Activated T-cell treated with anti-CD3 and anti-CD28 coated beads for 48 hours (primary cell): ENCODE measurements at places on chromosomes 7 and 10.

GRCh38 chr7:1924258-1924817, 254.3 kb downstream of the ELFN1 start:
- DNase-seq: no peak

DNA sequence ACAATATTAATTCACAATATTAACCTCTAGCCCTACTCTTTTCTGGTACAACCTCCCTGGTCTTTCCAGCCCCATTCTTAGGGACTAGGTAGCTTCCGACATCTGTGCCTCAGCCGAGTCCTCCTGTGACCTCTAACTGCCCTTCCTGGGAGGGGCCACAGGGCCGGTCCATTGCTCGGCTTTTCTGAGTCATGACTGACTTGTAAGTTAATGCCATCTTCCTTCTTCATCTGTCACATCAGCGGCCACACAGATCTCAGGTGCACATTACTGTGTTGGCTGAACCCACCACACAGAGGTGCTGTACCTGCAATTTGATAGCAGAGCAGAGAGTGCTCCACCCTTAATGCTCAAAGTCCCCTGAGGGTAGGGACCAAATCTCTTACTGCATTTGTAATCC, 4.1 kb upstream of the CPA4 start:
- DNase-seq: no peak

DNA sequence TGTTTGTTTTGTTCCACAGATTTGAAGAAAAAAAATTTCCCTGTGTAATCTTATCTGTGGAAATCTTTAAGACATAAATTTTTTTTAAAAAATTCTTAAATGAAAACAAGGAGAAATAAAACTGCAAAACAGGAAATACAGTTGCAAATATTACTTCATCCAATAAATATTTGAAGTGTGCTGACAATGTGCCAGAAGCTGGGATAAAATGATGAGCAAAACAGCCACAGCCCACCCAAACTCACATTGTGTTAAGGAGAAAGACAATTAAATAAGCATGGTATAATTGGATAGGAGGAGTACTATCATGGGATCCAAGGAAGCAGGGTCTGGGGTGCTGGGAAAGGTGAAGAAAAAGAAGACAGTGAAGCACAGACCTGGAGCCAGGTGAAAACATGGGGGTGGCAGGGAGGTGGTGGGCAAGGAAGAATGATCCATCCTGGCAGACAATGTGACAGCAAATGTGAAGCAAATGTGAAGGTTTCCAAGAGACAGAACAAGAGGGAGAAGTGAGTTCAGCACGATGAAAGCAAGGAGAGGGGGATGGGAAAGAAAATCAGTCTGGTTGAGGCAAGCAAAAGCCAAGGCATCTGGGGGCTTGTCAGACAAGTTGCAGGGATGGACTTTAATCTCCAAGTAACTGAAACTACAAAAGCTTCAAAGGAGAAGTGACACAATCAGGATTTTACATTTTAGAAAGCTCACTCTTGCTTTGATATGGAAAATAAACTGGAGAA, 135.9 kb downstream of the HIBADH start:
- DNase-seq: no peak

DNA sequence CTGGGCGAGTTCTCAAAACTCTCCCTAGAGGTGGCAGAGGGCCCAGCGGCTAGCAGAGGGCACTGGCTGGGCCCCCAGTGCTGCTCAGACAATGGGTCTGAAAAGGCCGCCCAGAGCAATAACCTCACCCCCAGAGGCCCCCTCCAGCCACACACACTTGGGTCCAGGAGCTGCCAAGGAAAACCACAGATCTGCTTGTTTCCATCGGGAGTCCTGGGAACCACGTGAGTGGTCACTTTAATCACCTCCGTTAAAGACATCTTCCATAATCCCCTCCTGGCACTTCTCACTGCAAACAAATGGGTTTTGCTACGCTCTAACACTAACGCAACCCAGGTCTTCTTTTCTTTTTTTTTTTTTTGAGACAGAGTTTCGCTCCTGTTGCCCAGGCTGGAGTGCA, 30.0 kb downstream of the NUDT1 start:
- no peak for DNase-seq

DNA sequence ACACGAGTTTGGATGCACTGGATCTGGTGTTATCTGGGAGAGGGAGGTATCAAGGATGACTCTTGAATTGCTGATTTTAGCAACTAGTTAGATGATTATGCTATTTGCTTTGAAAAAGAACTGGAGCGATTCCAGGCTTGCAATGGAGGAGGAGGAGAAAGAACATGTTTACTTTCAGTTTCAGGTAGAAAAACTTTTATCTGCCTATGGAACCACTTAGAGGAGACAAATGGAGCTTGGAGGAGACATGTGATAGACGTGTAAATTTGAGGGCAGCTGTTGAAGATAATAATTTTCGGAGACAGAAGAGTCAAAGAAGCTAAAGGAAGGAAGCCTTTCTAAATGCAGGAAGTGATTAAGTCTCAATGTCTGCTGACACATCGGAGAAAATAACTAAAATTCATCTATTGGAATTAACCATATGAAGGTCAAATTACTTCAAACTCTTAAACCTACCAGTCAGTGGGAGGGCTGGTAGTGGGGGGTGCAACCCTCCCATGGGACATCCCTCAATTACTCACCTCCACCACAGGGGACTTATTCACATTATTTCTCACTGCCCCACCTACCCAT, 56.4 kb upstream of the GNAI1 start:
- peak; percentile 12 for DNase-seq

- DNase-seq: no peak
Measured at GRCh38 chr7:130887957-130888371, 154.0 kb upstream of the KLF14 start.

GRCh38 chr10:132397671-132398565, 918 bp downstream of the PWWP2B start:
- peak; percentile 38 for DNase-seq

GRCh38 chr7:88224601-88225275, 4.9 kb upstream of the SRI start:
- DNase-seq: no peak

DNA sequence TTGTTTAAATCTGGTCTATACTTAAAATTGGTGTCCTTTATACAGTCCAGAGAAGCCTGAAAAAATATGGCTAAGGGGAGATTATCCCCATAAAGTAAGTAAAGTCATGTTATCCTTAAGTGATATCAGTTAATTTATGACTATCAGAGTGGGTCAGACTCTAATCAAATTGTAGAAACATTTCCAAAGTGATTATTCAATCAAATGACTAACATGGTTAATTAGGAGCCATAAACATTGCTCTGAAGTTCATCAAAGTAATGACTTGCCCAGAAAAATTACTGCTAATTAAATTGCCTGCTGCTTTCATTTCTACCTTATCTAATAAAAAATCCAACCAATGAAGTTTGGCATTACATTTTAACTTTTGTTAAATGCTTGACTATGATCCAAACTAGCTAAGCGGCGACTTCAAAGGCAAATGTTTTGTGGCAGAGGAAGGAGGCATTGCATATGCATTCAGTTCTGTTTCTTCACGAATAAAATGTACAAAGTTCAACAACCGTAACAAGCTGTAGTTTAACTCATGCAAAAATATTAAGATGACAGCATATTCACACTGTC, 76.7 kb downstream of the ETV1 start:
- DNase-seq: no peak

GRCh38 chr7:80548840-80549530, 37.1 kb upstream of the GNAT3 start:
- DNase-seq: no peak

DNA sequence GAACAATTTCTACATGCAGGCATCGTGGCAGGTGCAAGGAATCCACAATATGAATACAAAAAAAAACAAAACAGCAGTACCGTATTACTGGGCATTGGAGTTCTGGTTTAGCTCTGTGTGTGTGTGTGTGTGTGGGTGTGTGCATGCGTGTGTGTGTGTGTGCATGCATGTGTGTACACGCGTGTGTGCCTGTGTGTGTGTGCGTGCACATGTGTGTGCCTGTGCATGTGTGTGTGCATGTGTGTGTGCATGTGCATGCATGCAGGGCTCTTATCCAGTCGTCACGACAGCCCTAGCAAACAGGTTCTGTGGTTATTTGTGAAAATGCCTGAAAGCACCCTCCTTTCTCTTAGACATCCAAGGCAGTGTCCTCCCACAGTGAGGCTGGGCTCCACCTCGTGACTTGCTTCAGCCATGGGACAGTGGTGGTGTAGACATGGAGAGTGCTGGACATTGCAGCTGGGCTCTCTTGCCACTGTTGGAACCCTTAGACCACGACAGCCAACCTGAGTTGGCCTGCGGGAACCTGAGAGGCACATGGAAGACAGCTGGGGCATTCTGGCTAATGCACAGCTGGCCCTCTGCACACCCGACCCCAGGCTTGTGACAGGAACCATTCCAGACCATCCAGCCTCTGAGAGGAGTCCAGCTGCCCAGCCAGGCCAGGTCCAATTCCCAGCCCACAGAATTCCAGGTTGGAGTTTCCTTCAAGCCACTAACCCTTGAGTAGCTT, 173.4 kb upstream of the SHH start:
- no peak for DNase-seq

GRCh38 chr10:120477743-120478141, 20.7 kb downstream of the PLPP4 start:
- DNase-seq: no peak

- no peak for DNase-seq
Measured at GRCh38 chr7:44066494-44067063, 1.2 kb upstream of the PGAM2 start.

GRCh38 chr10:122657729-122658128, 41.9 kb downstream of the C10orf120 start:
- DNase-seq: no peak

GRCh38 chr7:39504963-39505362, 61.2 kb upstream of the YAE1 start:
- DNase-seq: no peak

DNA sequence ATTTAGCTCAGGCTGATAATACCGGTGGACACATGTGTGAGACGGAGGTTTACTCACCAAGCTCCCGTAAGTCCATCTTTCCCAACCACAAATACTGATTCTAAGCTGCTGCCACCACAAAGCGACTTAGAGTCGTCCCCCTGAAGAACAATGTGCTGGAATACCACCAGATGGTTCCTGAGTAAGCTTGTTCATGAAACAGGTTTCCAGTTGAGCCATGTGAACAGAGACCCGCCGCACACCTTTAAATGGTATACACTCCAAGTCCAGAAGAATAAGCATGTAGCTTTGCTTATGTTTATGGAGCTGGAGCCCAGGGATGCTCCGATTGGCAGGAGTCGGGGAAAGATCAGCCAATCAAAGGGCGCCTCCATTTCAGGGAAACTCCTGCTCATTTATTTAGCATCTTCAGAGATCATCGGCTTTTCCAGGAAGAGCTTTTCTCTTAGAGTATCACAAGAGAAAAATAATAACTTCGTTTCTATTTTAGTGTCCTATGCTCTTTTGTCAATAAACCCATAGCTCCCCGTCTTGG, 261.6 kb upstream of the AOAH start:
- no peak for DNase-seq

DNA sequence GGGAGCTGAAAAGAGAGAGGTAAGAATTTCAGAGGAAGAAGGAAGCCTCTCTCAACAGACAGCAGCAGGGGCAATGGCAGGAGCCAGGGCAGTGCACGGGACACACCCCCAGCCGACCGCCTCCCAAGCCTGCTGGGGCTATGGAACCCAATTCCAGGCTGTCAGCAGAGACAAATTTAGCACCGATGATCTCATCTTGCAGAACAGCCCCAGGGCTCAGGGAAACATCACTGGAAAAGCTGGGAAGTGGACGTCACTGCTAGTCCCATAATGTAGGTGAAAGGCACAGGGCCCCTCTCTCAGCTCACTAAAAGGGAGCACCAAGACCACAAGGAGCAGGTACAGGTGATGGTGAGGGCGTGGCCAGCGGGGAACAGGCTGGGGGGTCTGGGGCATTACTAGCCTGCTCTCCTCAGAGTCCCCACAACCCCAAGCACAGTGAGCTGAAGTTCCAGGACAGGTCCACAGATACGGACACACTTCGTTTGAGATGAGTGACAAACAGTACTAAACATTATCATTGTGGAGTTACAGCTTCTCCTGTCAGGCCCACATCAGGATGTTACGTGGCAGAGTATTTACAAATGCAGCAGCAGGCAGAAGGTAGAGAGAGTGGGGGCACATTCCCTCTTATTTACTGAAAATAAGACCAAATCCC, 103.7 kb downstream of the PLXNA4 start:
- no peak for DNase-seq

DNA sequence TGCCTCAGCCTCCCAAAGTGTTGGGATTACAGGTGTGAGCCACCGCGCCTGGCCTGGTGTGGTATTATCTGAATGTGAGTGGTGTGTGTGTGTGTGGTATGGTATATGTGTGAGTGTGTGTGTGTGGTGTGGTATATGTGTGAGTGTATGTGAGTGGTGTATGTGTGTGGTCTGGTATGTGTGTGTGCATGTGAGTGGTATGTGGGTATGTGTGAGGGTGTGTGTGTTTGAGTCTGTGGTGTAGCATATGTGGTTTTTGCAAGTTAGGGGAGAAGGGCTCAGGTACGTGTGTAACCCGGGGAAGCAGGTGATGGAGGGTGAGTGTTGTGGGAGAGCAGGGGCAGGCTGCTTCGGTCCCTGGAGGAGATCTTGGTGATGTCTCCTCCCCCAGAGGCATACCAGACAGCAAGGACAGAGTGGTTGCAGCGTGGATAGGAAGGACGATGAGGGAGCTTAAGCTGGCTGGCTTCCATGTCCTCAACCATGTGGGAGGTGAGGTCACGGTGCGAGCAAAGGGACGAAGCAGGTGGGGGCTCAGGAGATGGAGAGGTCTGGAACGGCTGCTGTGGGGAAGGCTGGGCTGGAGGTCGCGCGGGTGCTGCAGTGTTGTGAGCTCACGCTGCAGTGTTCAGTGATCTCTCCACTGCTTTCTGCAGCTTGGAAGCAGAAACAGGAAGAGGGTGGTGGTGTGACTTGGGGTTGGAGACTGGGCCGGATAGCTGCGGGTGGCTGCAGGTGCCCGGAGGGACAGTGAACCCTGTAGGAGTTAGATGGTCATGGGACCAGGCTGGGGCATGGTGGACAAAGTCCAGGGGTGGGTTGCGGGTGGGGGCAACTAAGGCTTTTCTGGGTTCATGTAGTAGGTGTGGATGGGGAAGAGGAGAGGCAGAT, 5.0 kb downstream of the ZYX start:
- DNase-seq: no peak

DNA sequence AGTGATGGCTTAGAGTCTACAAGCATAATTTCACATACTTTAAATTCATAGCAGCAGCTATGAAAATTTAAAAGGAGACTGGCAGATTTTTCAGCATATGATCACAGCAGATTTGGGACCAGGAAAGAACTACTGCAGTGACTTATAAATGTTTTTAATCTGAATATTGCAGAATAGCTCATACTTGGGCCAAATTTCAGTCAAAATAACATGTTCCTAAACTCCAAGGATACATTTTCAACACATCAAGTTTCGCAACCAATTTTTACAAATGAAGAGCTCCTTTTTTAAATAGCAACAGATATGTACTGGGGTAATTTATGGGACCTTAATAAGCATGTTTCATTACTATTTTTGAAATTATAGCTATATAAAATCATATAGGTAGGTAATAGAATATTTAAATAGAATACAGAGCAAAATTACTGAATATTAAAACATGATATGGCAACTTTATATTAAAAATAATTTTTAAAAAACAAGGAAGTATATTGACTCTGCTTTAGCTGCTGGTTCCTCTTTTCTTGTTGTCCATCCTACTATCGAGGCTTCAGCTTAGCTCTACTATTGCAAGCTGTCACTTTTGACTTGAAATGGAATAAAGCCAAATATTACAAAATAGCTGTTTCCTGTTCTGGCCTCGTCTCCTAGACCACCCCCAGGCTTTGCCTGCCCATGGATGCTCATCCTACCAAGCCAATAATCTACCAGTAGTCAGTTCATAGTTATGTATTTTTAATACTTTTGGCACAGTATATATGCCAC, 123.1 kb downstream of the NRBF2 start:
- DNase-seq: no peak

GRCh38 chr10:85761906-85762445, 604.6 kb downstream of the GRID1 start:
- no peak for DNase-seq
